ENCODE measurements at places on chromosomes 6 and 20.

GRCh38 chr20:31508517-31509244, 5.6 kb upstream of the HM13 start:
- DNase-seq, result no peak

GRCh38 chr20:58634059-58634458, 17.0 kb upstream of the STX16 start:
- DNase-seq, result peak; percentile 58

- DNase-seq, result peak; percentile 84
These were observed 113.5 kb upstream of the BTN3A2 start for GRCh38 chr6:26251354-26252076.

DNA sequence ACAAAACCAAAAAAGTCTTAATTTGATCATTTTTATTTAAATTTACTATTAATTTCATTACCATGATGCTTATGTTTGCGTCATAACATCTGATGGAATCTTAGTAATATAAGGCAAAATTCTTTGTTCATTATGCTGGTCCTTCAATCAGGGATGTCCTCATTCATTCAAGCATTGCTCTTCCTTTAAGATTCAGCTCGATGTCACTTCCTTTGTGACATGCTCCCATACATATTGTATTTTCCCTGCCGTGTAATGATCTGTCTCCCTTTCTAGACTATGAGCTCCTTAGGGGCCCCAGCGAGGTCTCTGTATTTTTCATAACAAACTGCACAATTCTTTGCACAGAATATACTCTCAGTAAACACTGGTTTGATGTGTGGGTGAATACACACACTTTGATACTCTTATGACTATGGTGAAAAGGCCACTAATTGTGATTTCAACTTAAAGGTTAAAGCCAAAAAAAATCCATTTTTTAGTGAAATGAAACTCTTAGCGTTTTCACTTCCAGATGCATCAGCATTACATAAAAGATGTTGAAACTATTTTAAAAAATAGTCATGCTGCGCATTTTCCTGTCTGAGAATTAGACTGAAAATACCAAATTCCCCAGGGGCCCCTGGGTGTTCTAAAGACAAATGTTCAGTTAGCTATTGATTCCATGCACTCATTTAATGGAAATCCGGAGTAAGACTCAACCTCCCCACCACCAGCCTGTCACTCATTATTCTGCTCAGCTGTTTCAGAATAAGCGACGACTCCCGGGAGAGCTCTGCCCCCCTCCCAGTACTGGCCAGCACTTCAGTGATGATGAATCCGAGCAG, 169.7 kb downstream of the ATXN1 start:
- no peak for DNase-seq

DNA sequence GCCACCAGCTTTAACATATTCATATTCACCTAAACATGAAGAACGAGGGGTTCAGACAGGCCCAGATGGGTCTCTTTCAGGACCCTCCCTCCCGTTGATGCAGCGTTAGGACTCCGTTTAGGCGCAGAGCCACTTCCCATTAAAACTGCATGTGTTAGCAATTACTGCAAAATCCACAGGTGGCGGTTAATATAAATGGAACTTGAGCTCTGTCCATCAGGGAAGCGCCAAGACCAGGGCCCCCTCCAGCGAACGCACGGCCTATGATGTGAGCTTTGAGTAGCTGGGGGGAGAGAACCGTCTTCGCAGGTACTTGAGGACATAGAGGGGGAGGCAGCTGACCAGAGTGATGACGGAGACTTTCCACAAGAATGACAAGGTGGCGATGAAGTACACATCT, 58.4 kb upstream of the NFATC2 start:
- no peak for DNase-seq

- no peak for DNase-seq
These were observed 10.5 kb downstream of the SOX4 start for GRCh38 chr6:21604081-21604480.

DNA sequence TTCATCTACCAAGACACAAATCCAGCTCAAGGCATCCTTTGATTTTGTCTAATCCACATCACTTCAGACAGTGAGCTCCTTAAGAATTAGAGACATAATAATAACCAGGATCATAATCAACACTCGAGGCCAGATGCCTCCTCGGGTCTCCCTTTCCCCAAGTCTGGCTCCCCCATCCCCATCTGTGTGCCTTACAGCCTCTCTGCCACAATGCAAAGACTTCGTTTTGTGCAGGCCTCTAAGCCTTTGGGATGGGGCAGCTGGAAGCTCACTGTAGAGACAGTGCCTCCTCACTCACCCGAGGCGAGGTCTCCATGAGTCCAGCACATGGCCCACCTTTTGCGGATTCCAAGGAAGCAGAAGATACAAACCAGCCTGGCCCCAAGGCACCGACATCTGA, 30.3 kb downstream of the LRFN2 start:
- DNase-seq, result no peak

GRCh38 chr6:156347656-156348055, 429.5 kb upstream of the ARID1B start:
- no peak for DNase-seq

DNA sequence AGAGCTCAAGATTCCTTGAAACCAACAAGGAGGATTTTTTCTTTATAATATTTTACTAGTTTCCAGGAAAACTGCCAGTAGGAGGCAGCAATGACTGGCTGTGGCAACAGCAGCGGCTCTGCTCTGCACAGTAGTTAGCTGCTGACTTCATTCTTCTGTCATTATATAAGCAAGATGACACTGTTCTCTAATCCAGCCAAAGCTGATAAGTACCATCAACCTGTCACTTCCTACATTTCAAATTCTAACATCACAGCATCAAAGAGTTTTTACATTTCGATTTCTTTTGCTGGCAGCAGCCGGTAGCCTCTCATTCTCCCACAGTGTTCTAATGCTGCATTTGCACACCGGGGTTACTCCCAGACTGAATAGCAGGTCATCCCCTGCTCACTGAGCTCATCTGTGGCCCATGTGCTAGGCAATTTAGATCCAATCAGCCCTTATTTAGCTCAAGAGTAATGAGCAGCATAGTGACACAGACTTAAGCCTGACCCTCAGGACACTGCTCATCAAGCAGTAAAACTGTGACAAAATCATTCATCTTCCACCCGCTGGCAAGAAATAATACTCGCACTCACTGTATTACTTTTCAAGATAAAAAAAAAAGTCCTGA, 67.8 kb downstream of the MMS22L start:
- peak; percentile 50 for DNase-seq

- no peak for DNase-seq
These were observed 16.0 kb downstream of the DLGAP4 start for GRCh38 chr20:36322131-36322530.

DNA sequence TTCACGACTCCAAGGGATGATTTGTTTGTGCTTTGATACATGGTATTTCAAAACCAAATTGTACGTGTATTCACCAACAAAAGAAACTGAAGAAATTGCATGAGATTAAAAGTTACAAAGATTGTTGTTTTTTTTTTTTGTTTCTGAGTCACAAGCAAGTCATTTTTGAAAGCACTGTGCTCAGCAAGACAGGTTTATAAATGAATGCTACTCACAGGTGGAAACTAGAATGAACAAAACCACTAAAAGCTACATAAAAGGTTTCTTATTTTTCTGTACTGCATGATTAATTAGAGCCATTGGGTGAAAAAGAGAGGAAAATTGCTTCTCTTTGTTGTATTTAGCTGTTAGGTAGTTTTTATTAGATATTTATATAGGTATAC, 90.2 kb upstream of the RIPOR2 start:
- no peak for DNase-seq

- no peak for DNase-seq
These were observed 36.3 kb downstream of the CARMIL1 start for GRCh38 chr6:25315194-25316177.

- no peak for DNase-seq
These were observed 50.8 kb downstream of the IL22RA2 start for GRCh38 chr6:137122612-137123011.

DNA sequence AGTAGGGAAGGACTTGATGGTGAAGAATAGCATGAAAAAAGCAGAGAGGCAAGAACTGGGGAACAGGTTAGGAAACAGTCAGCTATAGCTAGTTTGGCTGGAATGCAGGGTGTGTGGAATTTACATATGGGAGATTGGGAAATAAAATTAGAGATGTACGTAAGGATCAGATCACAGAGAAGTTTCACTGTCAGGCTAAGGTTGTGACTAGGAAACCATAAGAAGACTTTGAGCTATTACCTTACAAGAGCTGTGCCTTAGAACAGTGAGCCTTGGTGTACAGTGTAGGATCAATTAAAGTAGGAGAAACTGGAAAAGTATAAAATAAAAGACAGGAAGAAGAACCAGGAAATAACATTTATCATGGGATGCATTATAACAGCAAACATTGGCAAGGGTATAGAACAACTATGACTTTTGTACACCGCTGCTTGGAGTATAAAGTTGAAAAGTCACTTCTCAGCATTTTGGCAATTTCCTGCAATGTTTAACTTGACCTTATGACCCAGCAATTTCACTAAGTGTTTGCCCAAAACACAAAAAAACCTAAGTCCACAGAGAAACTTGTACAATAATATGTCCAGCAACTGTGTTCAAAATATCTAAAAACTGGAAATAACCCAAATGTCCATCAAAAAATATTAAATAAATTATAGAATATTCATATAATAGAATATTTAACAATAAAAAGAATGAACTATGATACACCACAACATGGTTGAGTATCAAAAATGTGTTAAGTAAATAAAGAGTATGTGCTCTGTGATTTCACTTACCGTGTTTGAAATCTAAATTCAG, 31.2 kb upstream of the SPTLC3 start:
- no peak for DNase-seq

DNA sequence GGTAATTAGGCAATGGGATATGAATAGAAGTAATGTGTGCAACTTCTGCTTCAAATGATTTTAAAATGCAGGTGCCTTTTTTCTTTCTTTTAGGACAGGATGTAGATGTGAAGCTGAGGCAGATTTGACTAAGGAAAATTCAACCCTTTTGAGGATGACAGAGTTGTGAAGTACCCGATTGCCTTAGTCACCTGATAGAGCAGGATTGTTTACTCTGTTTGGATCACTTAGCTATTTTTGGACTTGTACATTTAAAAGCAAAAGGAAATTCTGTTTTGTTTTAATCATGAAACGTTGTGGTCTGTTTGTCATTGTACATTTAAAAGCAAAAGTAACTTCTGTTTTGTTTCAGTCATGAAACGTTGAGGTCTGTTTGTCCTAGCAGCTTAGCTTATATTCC, 143.4 kb downstream of the FAM83B start:
- DNase-seq, result no peak

GRCh38 chr6:36722879-36723278, 25.3 kb downstream of the RAB44 start:
- no peak for DNase-seq

GRCh38 chr6:2491137-2491536, 245.7 kb upstream of the GMDS start:
- DNase-seq, result no peak

DNA sequence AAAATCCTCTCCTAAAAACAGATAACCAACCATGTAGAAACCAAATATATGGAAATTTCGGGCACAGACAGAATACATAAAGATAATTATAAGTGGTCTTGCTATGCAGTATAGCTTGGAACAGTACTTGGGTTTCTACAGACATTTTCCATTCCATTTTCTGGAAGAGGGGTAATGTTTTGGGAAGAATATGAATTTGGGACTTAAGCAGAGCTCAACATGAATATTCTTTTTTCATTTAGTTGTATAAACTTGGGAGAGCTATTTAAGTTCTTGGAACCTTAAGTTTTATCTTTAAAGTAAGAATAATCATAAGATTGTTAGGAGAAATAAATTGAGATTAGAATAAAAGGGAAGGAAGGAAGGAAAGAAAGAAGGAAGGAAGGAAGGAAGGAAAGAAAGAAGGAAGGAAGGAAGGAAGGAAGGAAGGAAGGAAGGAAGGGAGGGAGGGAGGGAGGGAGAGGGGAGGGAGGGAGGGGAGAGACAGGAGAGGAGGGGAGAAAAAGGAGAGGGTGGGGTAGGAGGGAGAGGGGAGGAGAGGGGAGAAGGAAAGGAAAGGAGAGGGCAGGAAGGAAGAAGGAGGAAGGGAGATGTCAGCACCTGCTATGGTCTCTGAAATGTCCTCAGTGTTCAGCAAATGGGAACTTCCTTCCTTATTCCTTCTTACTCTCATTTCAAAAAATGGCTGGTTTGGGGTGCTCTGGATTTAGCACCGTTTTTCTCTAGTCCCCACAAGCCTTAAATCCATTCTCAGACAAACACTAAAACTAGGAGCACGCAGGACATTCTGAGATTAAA, 248.3 kb downstream of the LY86 start:
- no peak for DNase-seq

DNA sequence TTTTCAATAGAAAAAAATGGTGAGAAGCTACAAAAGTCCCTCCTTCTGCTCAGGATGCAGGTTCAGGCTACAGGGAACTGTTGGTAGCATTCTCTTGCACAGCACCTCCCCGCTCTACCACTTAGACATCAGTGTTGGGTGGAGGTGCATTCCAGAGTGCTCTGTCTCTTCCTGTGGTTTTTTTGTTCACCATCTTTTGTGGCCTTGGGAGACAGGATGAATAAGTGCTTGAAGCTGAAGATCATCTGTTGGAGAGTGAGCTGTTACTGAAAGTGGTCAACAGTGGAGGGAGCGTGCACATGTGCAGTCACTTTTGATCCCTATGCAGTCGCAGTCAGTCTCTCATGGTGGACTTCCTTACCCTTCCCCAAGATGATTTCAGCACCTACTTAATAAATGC, 16.6 kb upstream of the BTBD3 start:
- peak; percentile 86 for DNase-seq

- DNase-seq, result no peak
These were observed 4.4 kb upstream of the TAB2 start for GRCh38 chr6:149313070-149313469.

DNA sequence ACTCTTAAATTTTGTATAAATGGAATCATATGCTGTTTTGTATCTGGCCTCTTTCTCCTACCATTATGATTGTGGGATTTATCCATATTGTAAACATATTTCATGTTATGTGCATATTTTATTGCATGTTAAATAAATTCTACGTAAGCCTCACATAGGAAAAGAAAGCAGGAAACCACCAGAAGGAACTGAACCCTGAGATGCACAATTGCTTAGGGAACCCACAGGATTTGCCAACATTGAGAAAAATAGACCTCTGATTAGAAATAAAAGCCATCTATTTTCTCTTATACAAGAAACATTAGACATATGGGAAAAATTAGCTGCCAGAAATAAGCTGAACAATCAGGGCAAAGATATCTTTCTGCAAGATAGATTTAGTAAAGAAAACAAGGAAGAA, 111.2 kb upstream of the CARMIL1 start:
- DNase-seq, result no peak

DNA sequence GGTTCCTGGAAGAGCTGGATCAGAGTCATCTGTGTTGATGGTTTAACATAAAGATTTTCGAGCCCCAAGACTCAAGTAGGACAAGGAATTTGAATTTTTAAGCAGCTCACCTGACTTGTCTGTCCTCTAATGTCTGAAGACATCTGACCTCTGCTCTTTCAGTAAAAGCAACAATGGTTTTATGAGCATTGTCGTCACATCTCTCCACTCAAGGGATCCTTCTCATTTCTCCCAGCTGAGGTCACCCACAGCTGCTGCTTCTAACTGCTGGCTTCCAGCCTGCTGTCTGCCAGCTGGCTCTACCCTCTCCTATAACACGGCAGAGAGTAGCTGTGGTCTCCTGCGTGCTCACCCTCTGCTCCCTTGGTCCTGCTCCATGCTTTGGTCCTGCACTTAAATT, 24.7 kb upstream of the HDAC2 start:
- peak; percentile 98 for DNase-seq

All from foreskin fibroblast (primary cell).